ENCODE measurements at places on chromosomes 6 and 20.

- no peak for DNase-seq
Measured at GRCh38 chr6:156597095-156597494, 180.1 kb upstream of the ARID1B start.

DNA sequence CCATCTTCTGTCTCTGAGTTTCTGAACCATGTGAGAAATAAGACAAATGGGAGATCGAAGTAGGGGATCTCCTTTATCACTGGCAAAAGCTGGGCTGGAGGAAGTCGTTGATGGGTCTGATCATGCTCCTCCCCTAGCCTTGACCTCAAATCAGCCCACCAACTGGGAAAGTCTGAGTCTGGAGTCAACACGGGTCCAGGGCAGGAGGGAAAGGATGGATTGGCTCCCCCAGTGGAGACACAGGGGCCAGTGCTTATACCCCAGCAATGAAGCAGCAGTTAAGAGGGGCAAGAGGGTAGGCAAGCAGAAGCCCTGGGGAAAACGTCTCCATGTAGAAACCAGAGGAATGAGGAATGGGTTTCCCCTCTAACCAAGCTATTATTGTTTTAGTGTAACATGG is 152.6 kb downstream of the TBC1D7 start:
- no peak for DNase-seq

DNA sequence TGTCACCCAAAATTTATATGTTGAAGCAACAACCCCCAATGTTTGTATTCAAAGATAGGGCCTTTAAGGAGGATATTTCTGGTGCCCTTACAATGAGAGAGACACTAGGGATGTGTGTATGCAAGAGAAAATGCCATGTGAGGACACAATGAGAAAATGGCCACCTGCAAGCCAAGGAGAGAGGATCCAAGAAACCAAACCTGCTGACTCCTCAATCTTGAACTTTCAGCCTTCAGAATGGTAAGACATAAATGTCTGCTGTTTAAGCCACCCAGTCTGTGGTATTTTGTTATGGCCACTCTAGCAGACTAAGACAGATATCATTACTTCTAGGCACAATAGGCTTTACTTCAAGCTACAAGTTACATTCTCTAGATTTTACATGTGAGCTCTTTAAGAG is 1145.1 kb upstream of the MAP3K7 start:
- DNase-seq, result no peak

- no peak for DNase-seq
Measured at GRCh38 chr6:109456111-109456583, 575 bp upstream of the MICAL1 start.

DNA sequence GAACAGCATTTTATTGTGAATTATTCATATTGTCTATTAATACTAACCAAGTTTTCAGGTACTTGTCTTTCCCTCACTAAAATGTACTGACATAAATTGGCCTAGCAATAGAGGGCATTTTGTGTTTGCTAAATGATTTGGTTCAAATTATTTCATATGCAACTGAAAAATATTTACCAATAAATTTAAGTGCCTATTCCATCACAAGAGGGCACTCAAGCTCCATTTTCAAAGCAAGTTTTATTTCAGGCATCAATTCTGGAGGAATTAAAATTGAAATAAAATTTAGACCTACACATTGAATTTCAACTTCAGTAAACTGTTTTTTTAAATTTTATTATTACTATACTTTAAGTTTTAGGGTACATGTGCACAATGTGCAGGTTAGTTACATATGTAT is 114.3 kb upstream of the SYNCRIP start:
- peak; percentile 4 for DNase-seq

GRCh38 chr6:169292338-169293124 is 38.9 kb upstream of the THBS2 start:
- DNase-seq, result peak; percentile 30

- no peak for DNase-seq
Measured at GRCh38 chr6:149132336-149132735, 185.2 kb upstream of the TAB2 start.

DNA sequence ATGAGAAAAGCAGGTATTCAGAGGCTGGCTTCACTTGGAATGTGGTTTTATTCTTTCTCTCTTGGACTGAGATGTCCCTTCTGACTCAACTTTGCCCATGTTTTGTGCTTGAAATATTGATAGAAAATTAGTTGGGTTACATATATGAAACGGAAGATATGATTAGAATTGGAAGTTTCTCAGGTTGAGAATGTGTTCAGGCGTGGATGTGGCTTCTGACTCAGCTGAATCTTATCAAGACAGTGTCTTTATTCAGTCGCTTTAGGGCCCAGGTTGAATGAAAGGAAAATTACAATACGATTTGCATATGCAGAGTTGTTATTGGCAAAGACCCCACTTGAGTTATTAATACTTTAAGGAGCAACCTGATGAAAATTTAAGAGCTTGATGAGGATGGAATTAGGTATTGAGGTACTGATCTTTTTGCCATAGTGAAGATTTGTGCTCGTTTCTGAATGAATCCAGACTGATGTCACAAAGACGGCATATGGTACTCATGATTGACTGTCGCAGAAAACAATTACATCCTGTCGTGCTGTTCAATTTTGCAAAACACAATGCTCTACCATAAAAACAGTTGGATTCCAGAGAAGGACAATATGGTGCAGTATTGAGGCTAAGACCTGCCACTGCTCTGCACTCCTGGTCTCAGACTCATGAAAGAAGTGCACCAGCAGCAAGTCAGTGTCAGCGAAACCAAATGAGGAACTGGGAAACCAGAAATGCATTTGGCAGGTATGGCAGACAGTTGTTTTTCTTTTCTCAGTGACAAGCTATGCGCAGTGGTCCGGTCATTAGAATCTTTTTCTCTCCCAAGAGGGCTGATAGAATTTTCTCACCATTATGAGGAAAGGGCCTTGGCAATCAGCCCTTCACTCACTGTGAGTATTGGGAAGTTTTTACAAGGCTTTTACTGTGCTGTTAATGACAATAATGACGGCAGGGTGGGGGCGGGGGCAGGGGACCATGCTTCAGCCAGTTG is 158.3 kb downstream of the DOK5 start:
- DNase-seq, result no peak

DNA sequence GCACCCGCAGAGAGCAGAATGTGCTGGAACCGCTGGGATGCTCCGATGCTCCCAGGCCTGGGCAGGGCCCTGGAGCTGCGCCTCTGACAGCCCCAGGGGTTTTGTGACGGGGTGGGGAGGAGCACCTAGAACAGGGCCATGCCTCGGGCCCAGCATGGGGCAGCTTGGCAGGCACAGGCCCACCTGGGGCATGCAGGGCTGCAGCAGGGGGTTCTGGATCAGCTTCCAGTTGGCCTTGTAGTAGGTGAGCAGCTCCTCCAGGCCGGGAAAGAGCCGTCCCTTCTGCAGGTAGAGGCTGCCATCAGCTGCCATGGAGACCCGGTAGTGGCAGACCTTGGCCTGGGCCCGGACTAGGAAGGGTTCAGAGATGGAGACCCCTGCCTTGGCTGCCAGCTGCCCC is 4.4 kb downstream of the SRMS start:
- DNase-seq, result no peak

DNA sequence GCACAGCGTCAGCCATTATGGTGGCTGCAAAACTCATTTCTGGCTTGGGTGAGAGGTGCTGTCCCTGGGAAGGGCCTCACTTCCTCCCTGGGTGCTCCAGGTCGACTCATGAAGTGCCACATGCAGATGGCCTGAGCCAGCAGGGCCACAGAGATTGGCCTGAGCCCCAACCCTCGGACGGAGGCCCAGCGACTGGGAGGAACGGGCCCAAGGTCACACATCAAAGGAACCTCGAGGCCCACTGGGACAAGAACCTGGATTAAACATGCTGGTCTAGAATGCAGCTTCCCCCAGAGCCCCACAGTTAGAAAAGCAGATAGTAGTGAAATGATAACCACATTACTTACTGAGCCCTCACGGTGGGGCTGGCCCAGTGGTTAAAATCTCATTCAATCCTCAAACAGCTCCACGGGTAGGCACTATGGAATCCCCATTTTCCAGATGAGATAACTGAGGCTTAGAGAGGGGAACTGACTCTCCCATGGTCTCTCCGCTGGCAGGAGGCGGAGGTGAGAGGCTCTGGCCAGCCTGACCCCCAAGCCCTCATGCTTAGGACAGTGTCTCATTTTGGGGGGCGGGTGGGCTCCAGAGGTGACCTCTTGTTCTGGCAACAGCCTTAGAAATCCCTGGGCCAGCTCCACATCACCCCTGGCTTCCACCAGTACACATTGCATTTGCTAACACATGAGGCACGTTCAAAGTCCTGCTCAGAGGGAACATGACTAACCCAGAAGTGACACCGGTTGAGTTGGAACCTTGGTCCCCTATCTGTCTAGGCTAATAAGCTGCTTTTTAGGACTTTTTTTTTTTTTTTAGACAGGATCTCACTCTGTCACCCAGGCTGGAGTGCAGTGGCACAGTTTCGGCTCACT is 53.0 kb downstream of the SRC start:
- DNase-seq, result no peak

GRCh38 chr20:6178537-6178936 is 55.7 kb upstream of the FERMT1 start:
- no peak for DNase-seq

- no peak for DNase-seq
Measured at GRCh38 chr20:15658295-15658694, 915.0 kb downstream of the KIF16B start.

- DNase-seq, result no peak
Measured at GRCh38 chr6:46510651-46511050, 19.4 kb upstream of the RCAN2 start.

DNA sequence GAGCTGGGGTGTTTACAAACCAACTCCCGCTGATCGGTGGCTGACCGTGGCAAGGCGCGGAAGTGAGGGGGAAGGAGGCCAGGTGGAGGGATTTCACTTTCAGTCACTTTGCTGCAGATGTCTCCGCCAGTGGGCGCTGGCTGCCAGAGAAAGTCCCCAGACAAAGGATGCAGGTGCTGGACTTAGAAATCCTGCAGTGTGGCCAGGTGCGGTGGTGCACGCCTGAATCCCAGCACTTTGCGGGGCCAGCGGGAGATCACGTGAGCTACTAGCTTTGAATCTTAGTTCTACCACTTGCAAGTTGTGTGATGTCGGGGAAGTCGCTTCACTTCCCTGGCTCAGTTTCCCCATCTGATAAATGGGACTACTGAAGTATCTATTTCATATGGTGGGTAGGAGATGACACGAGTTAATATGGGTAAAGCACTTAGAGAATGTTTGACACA is 180.4 kb downstream of the ZNF217 start:
- DNase-seq, result peak; percentile 52

GRCh38 chr6:26241033-26241895 is 123.7 kb upstream of the BTN3A2 start:
- DNase-seq, result peak; percentile 66

- DNase-seq, result no peak
Measured at GRCh38 chr6:112560651-112561050, 213.5 kb downstream of the RFPL4B start.

- no peak for DNase-seq
Measured at GRCh38 chr20:7505152-7505834, 435.0 kb downstream of the HAO1 start.

- DNase-seq, result no peak
Measured at GRCh38 chr6:82651845-82652335, 288.3 kb downstream of the TPBG start.

GRCh38 chr20:10658051-10658823 is 15.6 kb downstream of the JAG1 start:
- no peak for DNase-seq

- DNase-seq, result no peak
Measured at GRCh38 chr20:63956664-63957003, 418 bp upstream of the UCKL1 start.

GRCh38 chr6:25088513-25088912 is 152.8 kb upstream of the RIPOR2 start:
- DNase-seq, result no peak

GRCh38 chr6:149293244-149293643 is 24.3 kb upstream of the TAB2 start:
- DNase-seq, result no peak

DNA sequence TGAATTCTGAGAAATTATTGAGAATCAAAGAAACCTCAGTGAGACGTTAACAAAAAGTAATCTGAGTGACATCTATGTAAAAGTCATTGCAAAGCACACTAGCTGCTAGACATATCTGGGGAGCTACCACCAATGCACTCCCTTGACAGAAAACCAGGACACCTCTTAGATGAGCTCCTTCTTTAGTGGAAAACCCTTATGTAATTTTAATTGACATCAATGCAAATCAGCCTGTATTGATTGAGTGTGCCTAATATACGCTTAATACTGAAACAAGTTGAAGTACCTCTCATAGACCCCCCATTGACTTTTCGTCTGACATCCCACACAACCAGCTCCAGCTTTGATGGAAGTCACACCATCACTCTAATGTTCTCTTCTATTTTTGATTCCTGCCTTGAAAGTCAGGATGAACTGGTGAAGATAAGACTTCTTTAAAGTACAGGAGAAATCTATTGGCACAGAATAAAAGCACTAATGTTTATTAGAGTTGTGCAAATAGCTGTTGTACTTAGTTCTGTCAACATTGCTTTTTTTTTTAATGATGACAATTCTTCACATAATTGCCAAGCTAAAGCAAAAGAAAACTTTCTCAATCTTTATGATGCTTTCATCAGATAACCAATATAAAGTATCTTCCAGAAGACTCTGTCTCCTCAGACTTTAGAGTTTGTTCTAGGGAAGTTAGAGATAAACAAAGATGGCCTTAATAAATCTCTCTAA is 98.0 kb upstream of the FAM8A1 start:
- no peak for DNase-seq

DNA sequence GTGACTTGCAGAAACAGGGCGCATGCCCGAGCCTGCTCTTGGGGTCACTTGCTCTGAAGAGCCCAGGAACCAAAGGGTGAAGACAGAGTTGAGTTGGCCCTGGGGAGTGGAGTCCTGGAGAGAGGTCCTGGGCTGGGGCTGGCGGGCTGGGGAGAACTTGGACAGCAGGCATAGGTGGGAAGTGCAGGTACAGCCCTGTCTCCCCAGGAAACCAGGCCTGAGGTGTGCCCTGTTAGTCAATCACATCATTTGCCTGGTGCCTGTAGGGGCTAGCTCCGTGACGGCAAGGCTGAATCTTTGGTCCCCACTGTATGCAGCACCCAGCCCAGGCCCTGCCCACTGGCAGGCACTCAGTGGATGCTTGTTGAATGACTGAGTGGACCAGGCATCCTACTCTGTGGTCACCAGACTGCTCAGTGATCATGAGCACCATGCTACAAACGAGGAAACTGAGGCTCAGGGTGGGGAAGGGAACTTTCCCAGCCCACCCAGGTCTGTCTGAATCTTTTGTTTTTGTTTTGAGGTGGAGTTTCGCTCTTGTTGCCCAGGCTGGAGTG is 15.6 kb upstream of the NOL4L start:
- no peak for DNase-seq

DNA sequence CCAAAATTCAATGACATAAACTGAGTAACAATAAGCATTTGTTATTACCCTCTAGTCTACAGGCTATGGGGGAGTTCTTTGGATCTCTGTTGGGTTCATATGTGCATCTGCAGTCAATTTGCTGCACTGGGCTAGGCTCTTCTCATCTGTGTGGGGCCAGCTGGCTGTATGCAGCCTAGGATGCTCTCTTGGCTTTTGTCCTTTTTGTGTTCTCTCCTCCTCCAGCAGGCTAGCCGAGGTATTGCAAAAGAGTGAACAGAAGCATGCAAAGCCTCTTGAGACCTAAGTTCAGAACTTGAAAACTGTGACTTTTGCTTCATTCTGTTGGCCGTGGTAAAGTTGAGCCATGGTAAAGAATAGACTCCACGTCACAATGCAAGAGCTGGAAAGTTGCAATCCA is 62.8 kb upstream of the FOXO3 start:
- DNase-seq, result no peak

- no peak for DNase-seq
Measured at GRCh38 chr6:102126488-102126887, 733.0 kb downstream of the GRIK2 start.

Data from CD4-positive, alpha-beta T cell treated with Interleukin-4 for 1 hour (primary cell).